DMS53 (cell line): ENCODE measurements at places on chromosomes 4 and X.
A peak's percentile ranks its signal among the peaks of the same experiment; 100 is the strongest.

DNA sequence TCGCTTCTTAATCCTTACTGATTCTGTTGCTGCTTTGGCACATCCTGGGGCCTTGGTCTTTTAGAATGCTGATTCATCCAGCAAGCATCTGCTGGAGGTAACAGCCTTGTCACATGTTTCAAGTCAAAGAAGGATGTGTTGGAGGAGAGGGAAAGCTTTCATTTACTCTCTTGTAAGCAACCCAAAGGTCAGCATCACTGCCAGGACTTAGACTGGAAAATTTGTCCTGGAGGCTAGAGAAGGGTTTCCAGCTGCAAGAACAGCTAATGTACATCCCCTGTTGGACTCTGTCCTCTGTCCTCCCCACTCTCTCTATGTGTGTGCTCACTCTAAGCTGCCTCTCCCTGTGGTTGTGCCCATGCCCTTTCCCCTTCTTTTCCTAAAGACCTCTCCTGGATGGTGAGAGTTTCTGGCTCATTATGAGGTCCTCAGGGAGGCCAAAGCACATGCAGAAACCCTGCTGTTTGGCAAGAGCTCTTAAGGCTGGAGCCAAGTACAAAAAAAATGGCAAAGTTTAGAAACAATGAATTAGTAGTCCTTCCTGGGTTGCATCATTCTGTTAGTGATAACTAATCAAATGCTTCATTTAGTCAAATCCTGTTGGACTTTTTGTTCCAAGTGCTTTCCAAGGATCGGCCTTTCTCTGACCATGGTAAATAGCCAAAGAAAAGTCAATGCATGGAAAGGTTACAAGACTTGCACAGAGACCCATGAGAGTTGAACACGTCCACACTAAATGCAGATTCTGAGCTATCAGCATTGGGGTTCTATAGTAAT is 13.4 kb upstream of the SRPX start:
- DNase-seq = peak; percentile 33

DNA sequence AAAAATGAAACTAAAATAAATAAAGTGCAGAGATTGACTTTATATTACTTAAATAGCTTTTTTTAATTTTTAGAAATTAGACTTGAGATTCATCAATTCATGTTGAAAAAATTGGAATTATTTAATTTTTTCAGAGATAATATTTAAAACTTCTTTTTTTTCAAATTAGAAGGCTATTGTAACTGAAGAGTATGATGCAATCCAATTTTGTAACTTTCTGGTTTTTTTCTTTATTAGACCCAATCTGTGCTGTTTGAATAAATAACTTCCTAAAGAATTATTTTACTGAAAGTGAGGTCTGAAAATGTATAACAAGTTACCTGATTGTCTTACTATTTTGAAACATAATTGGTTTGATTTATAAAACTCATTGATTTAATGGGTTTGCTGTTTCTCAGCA is 200.9 kb downstream of the MAD2L1 start:
- no peak for DNase-seq

DNA sequence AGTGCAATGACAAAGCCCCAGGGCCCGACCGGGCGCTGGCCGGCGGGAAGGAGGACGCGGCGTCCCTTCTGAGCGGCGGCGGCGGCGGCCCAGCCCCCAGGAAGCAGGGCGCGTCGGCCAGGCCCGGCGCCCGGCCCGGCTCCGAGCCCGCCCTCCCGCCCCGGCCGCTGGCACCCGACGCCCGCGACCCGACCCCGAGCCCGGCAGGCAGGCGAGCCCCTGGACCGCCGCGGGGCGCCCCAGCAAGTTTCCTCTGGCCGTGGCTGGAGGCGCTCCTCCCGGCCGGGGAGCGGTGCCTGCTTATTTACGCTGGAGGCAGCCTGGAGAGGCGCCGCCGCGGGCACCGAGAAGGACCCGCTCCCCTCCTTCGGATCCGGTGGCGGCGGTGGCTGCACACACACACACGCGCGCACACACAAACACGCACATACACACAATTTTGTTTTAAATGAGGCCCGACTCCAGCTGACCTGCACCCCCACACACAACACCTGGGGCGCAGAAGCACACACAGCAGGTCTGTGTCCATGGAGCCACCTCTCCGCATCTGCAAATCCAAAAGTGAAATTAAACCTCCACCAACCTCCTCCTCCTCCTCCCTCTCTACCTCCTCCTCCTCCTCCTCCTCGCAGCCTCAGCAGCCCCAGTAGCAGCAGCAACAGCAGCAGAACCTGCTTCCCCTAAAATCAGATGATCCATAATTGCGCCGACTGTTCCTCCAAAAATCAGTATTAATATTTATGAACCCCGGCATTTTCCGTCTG is 669 bp downstream of the IRF2 start:
- DNase-seq = peak; percentile 70

- DNase-seq = no peak
Measured at GRCh38 chrX:116009861-116010710, 160.5 kb upstream of the AGTR2 start.

- DNase-seq = no peak
Measured at GRCh38 chr4:139144161-139144859, 32.7 kb downstream of the ELF2 start.

DNA sequence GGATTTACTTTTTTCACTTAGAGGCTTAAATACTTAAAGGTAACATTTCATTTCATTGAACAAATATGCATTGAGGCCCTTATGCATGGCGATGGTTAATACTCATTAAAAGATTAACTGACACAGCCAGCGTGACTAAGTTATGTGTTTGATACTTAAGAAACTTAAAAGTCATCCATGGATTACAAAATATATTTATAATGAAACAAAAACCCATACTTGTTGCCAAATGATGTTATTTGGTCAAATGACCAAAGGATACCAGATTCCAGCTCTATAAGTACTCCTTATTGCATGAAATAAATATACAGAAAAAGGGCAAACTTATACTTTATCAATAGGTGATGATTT is 26.7 kb downstream of the ZNF330 start:
- no peak for DNase-seq

DNA sequence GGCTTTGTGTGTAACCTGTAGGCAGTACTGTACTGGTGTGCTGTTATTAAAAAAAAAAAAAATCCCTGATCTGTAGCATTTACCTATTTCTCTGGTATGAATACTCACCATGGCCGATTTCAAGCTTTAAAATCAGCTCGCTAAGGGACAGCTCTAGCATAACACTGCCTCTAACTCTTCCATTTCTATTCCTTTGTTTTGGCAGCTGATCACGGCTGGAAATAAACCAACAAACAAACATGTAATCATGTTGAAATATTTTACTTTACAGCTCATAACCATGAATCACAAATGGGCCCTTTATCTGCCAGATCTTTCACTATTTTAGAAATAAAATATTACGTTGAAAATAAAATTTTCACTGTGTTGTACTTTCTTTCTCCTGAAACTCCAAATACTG is 60.5 kb upstream of the IL15 start:
- no peak for DNase-seq

DNA sequence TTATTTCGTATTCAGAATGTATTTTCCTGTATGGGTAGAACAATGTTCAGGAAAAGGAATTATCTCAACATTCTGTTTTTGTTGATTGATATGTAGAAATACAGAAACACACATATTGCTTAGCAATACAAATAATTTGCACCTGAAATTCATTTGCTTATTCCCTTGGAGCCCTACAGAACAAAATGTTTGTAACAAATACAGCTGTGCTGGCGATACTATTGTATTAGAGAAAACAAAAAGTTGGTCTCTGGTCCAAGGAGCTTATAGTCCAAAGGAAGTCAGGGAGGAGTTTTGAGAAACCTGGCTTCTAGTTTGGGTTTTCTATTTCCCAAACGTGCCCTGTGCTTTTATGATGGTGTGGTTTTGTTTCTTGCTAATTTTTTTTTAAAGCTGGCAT is 37.8 kb upstream of the CAPN6 start:
- no peak for DNase-seq
